ENCODE measurements at places on chromosomes 7 and 10. TPM values are rescaled to one million over a fixed set of nuclear protein-coding genes. Genes with fewer than 3 reads are reported as not detected.
A peak's percentile ranks its signal among the peaks of the same experiment; 100 is the strongest.

- DNase-seq, result no peak
These were observed 417.9 kb downstream of the IPMK start for GRCh38 chr10:57849691-57850357.

ZDHHC4 gene
- 85.6 TPM for total RNA-seq

GRCh38 chr10:32253276-32253675, 93.7 kb downstream of the EPC1 start:
- peak; percentile 84 for DNase-seq

UCMA gene
- total RNA-seq, result not detected

DNA sequence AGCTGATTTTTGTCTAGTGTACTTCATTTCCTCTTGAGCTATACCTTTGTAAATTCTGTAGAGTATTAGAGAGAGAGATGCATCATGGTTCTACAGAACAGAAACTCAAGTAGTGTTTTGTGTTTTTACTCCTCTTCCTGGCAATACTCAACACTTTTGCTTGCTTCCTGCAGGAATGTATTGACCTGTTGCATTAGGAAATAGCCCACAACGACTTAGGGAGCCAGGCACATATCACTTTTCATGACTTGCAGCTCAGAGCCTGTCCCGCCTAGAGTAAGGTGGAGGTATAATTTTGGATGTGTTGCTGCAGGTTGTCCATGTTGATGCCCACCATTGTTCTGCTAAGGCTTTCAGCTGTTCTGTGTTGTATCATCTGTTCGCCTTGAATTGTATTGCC, 216.3 kb downstream of the SDK1 start:
- no peak for DNase-seq

- DNase-seq, result no peak
These were observed 155.6 kb upstream of the SEMA3C start for GRCh38 chr7:81074406-81074805.

DNA sequence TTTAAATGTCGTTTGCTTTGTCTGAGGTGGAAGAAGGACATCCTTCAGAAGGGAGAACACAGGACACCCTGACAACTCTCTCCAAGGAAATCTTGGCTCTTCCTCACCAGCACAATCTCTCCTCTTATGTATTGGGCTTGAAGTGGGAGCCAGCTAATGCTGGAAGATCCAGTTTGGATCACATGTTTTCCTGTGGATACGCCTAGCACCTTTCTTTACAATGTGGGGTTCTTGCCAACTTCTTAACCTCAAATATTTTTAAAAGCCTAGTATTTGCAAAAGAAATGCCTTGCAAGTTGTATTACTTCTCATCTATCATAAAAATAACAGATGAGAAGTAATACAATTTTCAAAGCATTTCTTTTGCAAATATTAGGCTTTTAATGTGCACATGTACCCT, 76.4 kb downstream of the FRMD4A start:
- no peak for DNase-seq

- DNase-seq, result peak; percentile 38
These were observed 134.3 kb downstream of the CFAP58 start for GRCh38 chr10:104487794-104488438.

DNA sequence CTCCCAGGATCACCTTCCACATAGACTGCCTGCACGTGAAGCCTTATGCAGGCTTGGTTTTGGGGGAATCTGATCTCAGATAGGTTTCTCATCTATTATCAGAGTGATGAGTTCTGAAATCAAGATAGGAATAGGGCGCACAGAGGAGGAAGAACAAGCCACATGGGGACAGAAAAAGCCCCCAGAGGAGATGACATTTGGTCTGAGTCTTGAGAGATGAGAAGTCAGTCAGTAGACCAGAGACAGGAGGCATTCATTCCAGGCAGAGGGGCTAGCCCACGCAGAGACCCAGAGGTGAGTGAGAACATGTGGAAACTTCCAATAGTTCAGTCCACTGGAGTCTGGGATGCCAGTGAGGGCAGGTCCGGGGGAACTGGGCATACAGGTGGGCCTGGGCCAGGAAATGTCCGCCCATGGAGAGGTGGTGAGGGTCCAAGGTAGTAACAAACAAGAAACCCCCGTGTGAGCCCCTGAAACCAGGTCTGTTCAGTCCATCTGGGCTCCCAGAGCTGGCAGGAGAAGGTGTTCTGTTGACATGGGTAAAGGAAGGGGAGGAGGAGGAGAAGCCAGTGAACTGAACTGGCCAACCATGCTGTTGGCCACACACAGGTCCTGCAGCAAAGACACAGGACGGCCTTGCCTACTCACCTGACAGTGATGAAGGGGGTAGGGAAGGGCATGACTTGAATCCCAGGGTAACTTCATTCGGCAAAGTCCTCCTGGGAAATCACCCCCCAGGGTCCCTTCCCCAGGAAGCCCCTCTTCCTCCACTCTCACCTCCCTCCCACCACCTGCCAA, 69.3 kb upstream of the SMNDC1 start:
- no peak for DNase-seq

- DNase-seq, result no peak
These were observed 47.4 kb downstream of the PPP1R17 start for GRCh38 chr7:31734456-31734855.

CAV2 gene
- total RNA-seq, result 5.6 TPM

DNA sequence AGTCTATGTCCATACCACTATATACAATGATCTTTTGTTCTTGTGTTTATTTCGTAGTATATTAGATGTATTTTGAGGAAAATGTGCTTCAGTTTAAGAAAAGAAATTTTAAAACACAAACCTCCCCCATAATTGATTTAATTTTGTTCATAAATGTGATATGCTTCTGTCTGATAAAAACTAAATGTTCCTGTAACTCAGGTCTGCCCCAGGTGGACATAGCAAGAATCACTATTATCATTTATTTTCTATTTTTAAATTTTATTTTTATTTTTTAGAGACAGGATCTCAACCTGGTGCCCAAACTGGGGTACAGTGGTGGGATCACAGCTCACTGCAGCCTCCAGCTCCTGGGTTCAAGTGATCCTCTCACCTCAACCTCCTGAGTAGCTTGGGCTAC, 43.2 kb downstream of the BEND7 start:
- DNase-seq, result no peak

- peak; percentile 19 for DNase-seq
These were observed 65.1 kb upstream of the EBF3 start for GRCh38 chr10:130029209-130029608.

DNA sequence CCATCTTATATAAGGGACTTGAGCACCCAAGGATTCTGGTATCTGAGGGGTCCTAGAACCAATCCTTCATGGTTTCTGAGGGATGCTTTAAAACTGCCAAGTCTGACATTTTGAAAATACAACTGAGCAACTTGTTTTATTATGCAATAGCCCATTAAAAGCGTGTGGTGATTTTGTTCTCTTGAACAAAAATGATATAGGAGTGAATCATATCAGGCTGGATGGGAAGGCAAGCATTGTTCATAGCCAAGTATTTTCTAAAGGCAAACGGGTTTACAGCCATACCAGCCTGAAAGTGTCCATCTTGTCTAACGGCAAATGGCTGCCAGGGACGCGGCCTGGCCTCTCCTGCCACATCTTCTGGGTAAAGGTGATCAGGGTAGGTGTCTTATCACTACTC, 23.4 kb downstream of the RPP38 start:
- DNase-seq, result no peak

- DNase-seq, result peak; percentile 27
These were observed 102.7 kb downstream of the PDGFA start for GRCh38 chr7:416761-417624.

DNA sequence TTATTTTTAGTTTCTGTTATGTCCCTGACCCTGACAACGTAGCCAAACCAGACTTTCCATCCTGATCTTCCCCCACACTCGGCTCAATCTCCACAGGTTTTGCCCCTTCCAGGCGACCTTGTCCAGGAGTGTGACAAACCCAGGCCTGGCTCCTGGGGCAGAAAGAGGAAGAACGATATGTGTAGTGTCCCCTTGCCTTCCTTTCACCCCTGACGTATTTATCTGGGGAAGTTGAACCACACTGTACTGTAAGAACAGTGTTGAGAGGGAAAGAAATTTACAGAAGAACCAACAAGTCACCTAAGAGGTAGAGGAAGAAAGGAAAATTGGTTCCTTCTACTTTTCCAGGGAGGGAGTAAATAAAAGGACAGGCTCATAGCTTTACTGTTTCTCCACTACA, 158.0 kb downstream of the VTI1A start:
- no peak for DNase-seq

DNA sequence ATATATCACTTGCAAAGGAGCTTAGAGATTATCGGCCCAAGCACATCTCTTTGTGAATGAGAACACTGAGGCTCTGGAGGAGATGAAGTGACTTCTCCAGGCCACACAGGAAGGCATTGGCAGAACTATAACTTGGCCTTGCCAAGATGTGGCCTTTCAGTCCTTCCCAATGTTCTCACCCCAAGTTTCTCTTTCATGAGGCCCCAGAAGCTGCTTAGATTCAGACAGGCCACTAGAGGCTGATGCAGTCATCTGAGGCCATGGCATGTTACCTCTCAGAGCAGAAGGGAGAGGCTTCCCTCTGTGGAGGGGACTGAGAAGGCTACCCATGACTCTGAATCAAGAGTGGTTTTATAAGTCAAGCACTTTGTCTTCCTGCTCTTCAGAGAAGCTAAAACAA, 1003.7 kb downstream of the LRMDA start:
- no peak for DNase-seq

PTF1A gene
- not detected for total RNA-seq
